Stimulated activated CD8-positive, alpha-beta memory T cell treated with anti-CD3 and anti-CD28 coated beads, Interleukin-2, amount 100 ng/mL, for 1 hour (primary cell): ENCODE measurements at places on chromosomes 6 and 20.

GRCh38 chr6:7431674-7432390, 42.2 kb downstream of the RIOK1 start:
- no peak for DNase-seq

- no peak for DNase-seq
Observed at GRCh38 chr20:63915471-63915870, 20.5 kb downstream of the DNAJC5 start.

DNA sequence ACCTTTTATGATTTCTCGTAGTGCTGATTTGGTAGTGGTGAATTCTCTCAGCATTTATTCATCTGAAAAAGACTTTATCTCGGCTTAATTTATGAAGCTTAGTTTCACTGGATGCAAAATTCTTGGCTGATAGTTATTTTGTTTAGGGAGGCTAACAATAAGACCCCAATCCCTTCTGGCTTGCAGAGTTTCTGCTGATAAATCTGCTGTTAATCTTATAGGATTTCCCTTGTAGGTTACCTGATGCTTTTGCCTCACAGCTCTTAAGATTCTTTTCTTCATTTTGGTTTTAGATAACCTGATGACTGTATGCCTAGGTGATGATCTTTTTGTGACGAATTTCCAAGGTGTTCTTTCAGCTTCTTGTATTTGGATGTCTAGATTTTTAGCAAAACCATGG, 388.7 kb downstream of the UTRN start:
- DNase-seq = no peak

- no peak for DNase-seq
Observed at GRCh38 chr6:22888163-22888752, 318.9 kb downstream of the HDGFL1 start.

GRCh38 chr6:134636186-134636799, 313.6 kb downstream of the ALDH8A1 start:
- DNase-seq = no peak

- DNase-seq = no peak
Observed at GRCh38 chr20:57911512-57912226, 201.9 kb upstream of the PMEPA1 start.

- DNase-seq = no peak
Observed at GRCh38 chr20:61730631-61731362, 334.9 kb downstream of the TAF4 start.

- no peak for DNase-seq
Observed at GRCh38 chr20:14838663-14839628, 501.5 kb upstream of the FLRT3 start.

DNA sequence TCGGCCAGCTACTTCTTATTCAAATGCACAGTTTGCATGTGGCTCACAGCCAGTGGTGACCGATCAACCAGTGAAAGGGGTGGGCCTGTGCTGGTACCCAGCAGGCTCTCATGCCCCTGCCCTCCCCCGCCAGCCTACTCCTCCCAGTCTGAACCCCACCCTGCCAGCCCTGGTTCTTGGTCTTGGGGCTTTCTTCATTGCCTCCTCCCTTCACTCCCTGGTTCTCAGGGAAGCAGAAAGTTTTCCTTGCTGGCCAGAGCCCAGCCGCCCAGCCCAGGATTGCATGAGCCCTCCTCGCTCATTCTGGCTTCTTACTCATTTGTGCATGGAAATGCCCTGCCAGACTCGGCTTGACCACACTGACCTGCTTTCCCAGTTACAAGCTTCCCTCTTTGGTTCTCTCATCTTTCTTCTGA, 40.8 kb downstream of the KCNK17 start:
- DNase-seq = no peak

- DNase-seq = no peak
Observed at GRCh38 chr6:152918991-152919390, 63.9 kb downstream of the FBXO5 start.

DNA sequence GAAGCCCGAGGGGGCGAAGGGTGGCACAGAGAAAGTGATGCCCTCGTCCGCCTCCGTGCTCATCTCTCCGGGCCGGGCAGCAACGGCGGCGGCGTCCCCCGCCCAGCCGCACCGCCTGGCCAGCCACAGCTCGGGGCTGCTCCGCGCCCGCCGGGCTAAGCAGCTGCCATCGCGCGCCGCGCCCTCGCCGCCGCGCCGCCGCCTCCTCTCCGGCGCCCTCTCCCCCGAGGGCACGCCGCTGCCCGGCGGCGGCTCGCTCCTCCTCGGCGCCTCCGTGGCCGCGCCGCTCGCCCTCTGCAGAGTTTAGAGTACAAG, 225 bp downstream of the MAP3K5 start:
- no peak for DNase-seq

DNA sequence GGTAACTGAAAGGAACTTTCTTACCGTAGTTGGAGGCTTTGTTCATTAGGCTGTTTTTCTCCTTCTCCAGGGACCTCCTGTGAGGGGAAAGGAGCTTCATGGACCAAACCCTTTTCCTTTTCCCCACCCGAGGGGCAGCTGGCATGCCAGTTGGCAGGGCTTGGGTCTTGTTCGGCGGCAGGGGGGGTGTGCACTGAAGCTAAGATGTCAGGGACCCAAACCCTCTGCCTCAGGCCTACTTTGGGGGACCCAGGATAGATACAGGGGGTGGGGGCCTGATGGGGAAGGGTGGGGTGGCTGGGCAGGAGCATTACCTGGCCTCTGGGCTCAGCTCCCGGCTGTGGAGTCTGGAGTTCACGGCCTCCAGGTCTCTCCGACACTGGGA, 14.9 kb downstream of the CCDC167 start:
- DNase-seq = no peak

DNA sequence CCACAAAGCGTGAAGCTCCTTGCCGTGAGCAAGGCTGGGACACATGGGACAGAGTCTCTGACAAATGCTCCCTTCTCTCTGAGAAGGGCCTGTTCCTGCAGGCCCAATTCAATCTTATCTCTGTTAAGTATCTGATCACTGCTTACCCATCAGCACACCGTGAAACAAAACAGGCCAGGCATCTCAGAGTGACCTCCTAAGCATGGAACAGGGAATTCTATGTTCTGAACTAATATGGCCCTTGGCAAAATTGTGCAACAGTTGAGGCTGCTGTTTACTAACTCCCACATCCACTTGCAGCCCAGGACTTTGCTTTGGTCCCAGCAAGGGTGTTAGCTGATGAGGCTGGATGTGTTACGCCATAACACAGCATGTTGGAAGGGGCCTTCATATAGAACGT, 79.2 kb downstream of the GCLC start:
- DNase-seq = no peak

GRCh38 chr6:7261032-7261841, 51.8 kb downstream of the SSR1 start:
- no peak for DNase-seq

GRCh38 chr6:85124472-85125354, 325.2 kb upstream of the NT5E start:
- DNase-seq = no peak

DNA sequence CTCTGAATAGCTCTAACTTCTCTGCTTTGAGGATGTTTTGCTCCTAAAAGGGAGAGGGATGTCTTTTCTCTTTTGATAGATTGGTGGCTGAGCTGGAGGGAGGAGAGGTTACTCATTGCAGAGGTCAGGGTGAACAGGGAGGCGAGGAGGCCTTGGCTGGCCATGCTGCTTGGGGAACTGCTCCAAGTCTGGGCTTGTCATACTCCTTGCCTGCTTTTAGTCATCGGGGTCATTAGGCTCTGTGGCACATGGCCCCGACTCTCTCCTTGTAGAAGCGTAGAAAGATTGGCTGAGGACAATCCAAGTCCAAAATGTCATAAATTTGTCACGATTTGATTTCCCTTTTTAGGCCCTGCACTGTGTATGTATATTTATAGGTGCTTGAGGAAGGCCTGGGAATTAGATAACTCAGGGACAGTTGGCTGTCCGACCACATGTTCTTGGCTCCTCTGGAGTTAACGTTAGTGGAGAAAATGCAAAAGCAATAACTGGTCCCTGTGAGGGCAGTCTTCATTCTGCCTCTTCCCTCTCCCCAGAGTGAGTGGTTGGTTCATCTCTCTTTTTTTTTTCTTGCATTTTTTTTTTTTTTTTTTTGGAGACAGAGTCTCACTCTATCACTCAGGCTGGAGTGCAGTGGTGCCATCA, 160.1 kb downstream of the SCP2D1 start:
- no peak for DNase-seq

DNA sequence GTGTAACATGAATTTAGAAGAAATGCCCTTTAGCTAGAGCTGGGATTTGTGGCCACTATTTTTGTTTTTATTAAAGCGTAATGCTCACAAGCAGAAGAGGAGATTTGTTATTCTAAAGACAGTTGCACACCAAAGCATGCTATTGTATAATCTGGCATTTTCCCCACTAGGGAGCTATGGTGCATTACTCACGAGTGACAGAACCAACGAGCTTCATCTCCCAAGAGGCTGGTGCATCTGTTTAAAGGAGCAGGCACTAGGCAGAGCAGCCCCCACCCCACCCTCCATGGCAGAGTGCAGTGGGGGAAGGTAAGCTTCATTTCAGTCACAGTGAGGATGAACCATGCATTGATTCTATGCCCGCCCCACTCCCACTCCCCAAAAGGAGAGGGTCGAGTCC, 287.3 kb upstream of the TSHZ2 start:
- no peak for DNase-seq

DNA sequence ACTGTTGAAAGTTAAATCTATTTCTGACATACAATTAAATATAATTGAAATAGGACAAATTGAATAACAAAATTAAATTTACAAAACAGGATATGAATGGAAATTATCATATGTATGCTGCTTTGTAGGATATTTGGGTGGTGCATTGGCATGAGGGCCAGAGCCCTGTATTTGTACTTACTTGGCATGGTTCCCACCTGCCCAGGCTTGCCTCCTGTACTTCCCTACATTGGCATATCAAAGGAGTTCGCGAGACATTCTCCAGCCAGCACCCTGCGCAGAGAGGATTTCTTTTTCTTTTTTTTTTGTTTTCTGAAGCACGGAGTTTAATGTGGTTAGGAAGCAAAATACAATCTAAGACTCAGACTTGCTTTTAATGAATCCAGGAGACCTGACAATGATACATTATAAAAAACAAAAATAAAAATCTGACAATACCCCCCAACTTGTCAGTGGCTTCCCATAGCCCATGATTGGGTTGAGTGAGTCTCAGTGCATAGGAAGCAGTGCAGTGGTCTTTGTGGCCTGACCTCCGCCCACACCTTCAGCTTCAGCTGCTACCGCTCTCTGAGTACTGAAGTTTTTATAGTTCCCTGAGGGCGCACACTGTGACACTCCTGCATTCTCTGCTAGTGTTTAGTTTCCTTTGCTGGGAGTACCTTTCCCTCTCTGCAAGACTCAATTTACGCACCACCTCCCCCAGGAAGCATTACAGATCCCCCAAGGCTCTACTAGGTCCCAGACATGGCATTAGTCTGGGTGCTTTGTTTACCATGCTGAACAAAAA, 440.8 kb downstream of the UTRN start:
- no peak for DNase-seq

DNA sequence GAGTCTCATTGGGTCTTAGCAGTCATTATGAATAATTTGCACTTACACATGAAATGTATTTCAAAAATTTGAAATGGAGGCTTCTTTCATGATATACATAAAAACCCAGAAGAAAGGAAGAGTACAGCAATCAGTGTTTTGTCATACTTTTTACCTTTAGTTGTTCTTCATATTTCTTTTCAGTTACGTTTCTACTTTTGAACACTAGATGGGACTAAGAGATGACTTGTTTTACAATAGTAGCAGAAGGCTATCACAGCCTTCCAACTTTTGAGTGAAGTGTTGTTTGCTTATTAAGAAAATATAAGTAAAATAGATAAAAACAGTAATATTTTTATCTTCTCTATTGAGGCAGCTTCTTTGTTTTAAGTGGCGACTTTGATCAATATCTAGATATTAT, 58.1 kb downstream of the L3MBTL3 start:
- DNase-seq = no peak

- DNase-seq = no peak
Observed at GRCh38 chr20:21967481-21967880, 262.0 kb downstream of the PAX1 start.

GRCh38 chr20:53948383-53949318, 121.7 kb downstream of the BCAS1 start:
- DNase-seq = no peak

GRCh38 chr6:30889921-30890645, 5.8 kb downstream of the DDR1 start:
- no peak for DNase-seq

DNA sequence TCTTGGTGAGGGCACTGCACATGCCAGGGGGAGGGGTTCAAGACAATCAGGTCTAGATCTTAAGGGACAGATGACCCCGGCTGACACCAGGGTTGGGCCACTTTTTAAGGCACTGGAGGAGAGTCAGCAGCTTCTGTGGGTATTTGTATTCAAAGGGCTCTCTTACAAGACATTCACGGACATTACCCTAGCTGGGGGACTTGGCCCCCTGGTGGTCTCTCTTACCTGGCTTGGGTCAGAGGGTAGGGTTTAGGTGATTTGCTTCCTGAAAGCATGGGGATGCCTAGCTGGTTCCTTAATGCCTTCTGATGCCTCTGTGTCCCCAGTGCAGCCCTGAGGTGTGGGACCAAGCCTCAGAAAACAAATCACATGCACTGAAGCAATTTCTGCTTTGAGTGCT, 354.7 kb downstream of the CDC5L start:
- DNase-seq = no peak

DNA sequence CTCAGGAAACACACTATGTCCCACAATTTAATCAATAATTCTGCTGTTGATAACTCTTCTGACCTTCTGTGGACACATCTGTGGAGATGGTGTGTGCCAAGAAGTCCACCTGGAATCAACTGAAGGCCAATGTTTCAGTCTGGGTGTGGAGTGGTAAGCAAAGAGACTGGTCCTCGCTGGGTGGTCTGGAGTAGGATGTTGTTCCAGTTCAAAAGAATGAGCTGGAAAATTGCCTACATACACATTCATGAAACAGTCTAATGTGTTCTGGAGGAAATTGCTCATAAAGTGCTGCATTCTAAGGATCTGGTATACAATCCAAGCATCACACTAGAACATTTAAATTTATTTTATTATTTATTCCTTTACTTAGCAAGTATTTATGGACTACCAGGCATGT, 33.9 kb upstream of the TBX18 start:
- DNase-seq = no peak

GRCh38 chr6:11975353-11975977, 36.6 kb upstream of the HIVEP1 start:
- DNase-seq = no peak

DNA sequence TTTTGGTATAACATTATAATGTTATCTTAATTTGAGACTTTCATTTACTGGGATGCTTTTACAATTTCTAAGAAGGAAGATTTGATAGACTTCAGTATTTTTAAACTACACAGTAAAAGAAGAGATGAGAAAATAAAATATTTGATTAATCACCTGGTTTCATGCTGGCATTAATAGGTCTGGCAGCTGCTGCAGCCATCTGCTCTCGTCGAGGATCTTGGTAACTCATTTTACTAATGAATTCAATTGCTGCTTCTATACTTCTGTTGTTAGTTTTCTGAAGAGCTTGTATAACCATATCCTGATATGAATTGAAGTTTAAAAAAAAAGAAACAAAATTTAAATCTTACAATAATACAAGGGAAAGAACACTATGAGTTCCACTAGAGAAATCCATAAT, 23.0 kb downstream of the LATS1 start:
- DNase-seq = no peak
